Activated CD4-positive, alpha-beta memory T cell treated with anti-CD3 and anti-CD28 coated beads for 36 hours (primary cell): ENCODE measurements at places on chromosomes 13 and 19. TPM values are rescaled to one million over a fixed set of nuclear protein-coding genes. Genes with fewer than 3 reads are reported as not detected.

GRCh38 chr13:85853901-85854663, 54.9 kb upstream of the SLITRK6 start:
- H3K4me3 ChIP-seq, result no peak overlapping the region
- H3K27me3 ChIP-seq, result no peaks in the 10 kb centered on the region
- no peak for DNase-seq
- H3K4me1 ChIP-seq, result no peaks in the 10 kb centered on the region
- H3K27ac ChIP-seq, result no peak overlapping the region

- peak within 1 kb of the TSS; percentile 86 for H3K27ac ChIP-seq
- DNase-seq, result peak; percentile 90
- H3K4me1 ChIP-seq, result peaks cover 28% of the 10 kb centered on the region
- peak within 1 kb of the TSS; percentile 89 for H3K4me3 ChIP-seq
Measured at GRCh38 chr19:34254046-34254697, at the start of gene GARRE1. Gene GARRE1 (plus strand): TSS chr19:34254554. CDS start chr19:34300474, 45,920 bp downstream.

The ZNF100 gene
- 23.6 TPM for total RNA-seq

The OR7E24 gene
- total RNA-seq, result not detected

The EXOSC5 gene
- total RNA-seq, result 45.5 TPM

The SERTM1 gene
- total RNA-seq, result not detected
